Germinal center (tissue), 1 donor: ENCODE measurements at places on chromosomes 12 and 14.

GRCh38 chr12:117013726-117014125 lies 85.5 kb downstream of the TESC start:
- DNase-seq, result no peak

GRCh38 chr12:125330645-125331341 lies 265.6 kb downstream of the AACS start:
- peak; percentile 86 for DNase-seq

- DNase-seq, result no peak
Measured at GRCh38 chr12:110337912-110338710, 57.1 kb downstream of the ATP2A2 start.

DNA sequence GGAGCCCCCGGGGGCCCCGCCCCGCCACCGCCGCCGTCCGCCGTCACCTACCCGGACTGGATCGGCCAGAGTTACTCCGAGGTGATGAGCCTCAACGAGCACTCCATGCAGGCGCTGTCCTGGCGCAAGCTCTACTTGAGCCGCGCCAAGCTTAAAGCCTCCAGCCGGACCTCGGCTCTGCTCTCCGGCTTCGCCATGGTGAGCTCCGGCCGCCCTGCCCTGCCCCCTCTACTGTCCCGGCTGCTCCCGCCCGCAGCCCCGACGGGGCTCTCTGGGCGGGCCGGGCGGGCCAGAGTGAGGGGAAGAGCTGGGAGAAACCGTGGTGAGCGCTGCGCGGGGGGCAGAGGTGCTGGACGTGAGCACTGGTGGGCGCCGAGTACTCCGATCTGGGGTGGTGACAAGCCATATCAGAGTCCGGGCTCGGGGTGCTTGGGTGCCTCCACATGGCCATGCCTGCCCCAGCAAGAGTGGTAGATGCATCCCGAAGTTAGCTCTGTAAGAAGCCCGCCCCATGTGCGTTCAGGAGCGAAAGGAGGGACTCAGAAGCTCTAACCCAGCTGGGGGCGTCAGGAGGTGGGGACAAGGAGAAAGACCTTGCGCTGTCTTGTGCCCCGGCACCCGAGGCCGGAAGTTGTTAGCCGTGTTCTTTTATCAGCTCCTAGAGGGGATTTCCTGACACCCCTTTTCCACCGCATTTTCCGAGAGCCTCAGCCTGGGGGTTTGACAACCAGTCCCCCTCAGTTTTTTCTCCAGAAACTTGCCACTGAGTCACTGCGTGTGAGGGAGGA lies 717 bp downstream of the ORAI1 start:
- DNase-seq, result peak; percentile 69

DNA sequence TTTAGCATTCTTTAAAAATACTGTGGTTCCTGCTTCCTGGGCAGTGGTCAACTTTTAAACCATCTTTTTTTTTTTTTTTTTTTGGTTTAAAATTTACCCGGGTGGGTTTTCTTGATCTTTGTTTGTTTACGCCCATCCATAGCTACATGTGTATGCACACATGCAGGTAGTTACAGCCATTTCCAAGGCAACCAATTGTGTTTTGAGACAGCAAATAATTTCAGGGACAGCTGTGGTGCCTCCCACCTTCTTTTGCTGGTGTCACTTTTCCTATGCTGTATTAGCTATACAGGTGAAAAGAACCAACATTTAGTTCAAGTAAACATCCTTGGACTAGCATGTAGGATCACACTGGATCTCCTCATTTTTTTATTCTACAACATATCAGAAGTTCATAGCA lies 52.0 kb upstream of the PSMA6 start:
- no peak for DNase-seq

GRCh38 chr12:47350062-47350408 lies 270.3 kb upstream of the AMIGO2 start:
- DNase-seq, result no peak

GRCh38 chr12:95182868-95183415 lies 34.3 kb downstream of the FGD6 start:
- DNase-seq, result no peak

DNA sequence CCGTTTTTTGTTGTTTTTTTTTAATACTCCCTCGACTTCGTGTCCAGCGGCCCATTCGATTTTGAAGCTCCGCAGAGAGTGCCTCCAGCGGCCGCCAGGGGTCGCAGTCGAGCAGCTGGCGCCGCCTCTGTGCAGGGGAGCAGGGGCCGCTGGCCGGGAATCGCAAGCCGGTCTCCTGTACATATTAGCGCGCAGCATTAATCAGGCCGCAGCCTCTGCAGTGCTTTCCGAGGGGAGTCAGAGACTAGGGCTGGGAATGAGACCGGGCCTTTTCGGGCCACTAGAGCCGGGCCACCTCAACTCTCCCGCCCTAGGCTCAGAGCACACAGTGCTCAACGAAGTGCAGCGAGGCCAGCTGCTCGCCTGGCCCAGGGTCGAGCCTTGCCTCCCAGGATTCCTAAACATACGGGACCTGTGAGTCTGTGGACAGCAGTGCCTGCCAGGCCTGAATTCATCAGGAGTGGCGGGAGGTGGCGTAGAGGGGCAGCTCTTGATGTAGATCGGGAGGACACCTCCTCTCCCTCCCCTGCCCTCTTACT lies 81.8 kb downstream of the EMP1 start:
- DNase-seq, result peak; percentile 80

- DNase-seq, result no peak
Measured at GRCh38 chr14:32710231-32710671, 228.4 kb upstream of the NPAS3 start.

DNA sequence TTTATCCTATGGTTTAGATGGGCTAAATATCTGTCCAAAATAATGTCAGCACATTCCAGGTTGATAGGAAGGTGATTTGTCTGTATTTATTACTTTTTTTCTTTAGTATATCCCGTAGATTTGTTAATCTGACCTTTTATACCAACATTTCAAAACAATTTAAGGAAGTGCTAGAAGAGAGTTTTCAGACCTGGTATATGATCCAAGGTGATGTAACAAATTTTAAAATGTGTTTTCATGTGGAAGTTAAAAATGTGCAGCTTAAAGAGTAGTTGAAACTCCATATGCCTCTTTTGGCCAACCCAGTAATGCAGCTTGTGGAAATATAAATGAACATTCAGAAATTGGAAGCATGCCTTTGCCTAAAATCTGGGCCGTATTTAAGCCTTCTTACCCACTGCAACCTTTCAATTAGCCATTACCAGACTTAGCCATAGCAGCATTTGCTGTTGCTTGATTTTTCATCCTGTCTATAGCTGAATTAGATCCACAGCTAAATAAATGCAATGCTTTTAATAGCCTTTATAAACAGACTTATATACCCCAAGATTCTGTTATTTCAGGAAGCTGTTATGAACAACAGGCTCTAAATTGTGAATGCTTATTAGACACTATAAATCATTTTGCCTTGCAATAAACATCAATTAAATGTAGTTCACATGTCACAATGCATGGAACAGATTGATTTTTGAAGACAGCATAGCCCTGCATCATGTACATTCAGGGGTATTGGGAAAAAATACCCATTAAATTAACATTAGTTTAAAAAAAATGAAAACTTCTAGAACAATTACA lies 271.2 kb downstream of the PDZRN4 start:
- no peak for DNase-seq

DNA sequence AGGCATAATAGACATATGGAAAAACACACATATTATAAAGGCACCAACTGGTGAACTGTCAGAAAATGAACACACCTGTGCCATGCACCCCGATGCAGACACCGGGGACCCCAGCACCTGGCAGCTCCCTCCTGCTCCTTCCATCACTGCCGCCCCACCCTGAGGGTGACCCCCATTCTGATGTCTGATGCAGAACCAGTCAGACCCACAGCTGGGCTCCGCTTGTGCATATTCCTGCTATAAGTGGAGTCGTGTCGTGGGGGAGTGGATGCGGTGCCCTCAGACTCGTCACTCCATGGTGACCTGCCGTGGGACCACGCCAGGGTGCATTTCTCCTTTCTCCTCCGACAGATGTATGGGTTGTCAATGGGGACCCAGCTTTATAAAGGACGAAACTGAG lies 45.7 kb upstream of the MEG3 start:
- DNase-seq, result no peak

DNA sequence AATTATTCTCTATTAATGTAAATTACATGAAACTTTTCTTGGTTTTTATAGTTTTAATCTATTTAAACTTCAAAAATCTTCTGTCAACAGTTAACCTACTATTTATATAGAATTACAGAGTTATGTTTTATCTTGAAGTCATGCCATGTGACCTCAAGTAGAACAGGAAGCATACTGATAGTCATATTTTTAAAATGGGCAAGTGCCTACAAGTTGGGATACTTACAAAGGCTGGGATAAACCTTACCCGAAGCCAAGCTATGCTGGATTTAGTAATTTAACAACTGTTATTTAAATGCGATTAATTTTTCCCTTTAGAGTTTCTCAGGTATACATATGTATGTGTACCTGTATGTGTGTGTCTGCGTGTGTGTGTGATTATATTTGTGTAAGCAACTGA lies 266.9 kb downstream of the RASSF9 start:
- DNase-seq, result no peak

DNA sequence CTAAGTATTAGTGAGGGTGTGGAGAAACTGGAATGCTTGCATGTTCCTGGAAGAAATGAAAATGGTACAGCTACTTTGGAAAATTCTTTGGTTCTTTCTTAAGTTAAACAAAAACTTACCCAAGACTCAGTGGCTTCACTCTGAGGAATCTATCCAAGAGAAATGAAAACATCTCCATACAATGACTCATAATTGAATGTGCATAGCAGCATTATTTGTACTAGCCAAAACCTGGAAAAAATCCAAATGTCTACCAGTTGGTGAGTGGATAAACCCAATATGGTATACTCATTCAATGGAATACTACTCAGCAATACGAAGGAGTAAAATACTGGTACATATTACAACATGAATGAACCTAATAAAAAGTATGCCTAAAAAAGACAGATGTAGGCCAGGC lies 18.0 kb upstream of the CRACR2A start:
- DNase-seq, result no peak

DNA sequence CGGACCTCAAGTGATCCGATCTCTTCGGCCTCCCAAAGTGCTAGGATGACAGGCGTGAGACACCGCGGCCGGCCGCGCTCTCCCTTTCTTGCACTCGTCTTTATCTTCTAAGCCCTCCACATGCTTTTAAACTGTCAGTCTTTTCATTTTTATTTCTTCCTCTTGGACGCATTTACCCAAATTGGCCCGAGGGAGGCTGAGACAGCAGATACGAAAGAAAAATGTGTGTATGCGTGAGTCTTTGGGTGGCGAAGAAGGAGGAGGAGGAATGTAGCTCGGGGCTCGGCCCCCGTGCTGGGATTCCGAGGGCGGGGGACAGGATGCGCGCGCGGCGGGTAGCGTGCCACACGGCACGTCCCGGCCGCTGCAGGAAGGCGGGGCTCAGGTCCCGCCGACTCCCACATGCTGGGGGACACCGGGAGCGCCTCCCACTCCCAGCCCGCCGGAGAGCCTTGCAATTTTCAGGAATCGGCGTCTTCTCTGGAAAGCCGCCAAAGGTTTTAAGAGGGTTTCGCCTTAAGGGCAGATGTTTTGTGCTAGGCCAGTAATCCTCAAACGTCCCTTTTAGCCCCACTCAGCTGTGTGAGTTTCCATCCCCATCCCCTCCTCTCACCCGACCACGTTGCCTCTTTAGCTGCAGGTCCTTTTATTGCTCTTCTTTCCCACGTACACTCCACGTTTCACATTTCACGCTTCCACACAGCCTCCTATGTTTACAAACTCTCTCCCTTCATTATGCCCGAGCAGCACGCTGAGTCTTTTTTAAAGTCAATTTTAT lies 34.7 kb upstream of the SLC2A3 start:
- peak; percentile 77 for DNase-seq

- DNase-seq, result no peak
Measured at GRCh38 chr12:131732-132495, 65.3 kb downstream of the IQSEC3 start.

- DNase-seq, result no peak
Measured at GRCh38 chr14:95761436-95761835, 47.5 kb upstream of the TCL1A start.

DNA sequence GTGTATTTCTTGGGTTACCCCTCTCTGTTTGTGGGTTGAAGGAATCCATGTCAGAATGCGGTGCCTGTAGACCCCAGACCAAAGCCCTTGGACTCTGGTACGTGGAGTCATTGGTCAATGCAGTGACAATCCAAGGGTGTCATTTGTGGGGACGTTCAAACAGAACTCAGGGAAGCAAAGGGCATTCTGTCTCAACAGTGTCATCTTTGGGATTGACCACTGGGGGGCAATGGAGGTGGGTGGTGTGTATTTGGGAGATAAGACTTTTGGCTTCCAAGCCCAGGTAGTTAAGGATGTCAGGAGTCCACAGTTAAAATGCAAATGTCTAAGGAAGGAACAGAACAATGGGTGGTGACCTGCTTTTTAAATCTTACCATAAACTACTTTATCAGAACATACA lies 54.6 kb upstream of the CCDC175 start:
- DNase-seq, result peak; percentile 6

DNA sequence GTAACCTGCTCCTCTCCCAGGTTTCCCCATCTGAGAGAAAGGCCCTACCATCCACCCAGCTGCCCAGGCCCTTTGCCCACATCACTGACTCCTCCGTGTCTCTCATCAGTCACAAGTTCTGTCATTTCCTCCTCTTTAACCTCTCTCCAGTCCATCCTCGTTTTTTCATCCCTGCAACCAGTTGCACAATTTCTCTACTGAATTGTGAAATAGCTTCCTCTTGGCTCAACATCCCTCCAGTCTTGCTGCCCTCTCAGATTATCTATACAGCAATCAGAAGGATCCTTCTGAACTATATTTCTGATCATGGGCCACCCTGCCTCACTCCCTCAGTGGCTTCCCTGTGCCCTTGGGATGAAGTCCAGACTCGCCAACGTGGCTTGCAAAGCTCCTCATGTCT lies 6.8 kb downstream of the FAM161B start:
- DNase-seq, result no peak

GRCh38 chr14:100372357-100373048 lies 49.4 kb downstream of the SLC25A47 start:
- no peak for DNase-seq

GRCh38 chr14:92472860-92473259 lies 40.7 kb upstream of the RIN3 start:
- no peak for DNase-seq

GRCh38 chr12:108399514-108399913 lies 60.4 kb upstream of the CMKLR1 start:
- DNase-seq, result no peak

DNA sequence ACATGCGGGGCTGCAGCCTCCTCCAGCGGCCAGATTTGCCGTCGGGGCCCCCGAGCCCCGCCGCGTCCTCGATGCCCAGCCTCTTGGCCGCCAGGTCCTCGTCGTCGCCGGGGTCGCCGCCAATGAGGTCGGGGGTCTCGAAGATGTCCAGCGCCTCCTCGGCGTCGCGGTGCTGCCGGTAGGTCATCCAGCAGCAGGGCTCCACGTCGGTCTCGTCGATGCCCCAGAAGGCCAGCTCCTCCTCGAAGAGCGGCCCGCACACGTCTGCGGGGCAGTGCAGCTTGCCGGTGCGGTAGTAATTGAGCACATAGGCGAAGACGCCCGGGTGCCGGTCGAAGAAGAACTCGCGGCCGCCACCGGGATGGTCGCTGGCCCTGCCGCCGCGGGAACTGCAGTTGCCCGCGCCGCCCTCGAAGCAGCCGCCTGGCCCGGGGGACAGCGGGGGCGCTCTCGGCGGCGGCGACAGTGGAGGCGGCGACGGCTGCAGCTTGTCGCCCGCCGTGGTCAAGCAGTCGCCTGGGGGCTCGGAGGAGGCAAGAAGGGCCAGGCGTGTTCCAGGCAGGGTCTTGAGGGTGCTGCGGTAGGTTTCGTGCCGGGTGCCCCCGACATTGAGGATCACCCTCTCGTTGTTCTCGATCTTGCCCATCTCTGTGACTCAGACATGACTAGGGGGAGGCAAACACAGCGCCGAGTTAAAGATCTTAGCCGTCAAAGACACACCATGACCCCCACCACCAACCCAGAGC lies 2.1 kb downstream of the KCNC2 start:
- DNase-seq, result no peak

- DNase-seq, result no peak
Measured at GRCh38 chr14:35215110-35215813, 76.9 kb upstream of the PSMA6 start.
